Stimulated activated naive B cell treated with anti-CD40 and anti-IgM and Interleukin-4, amounts not matched to agents 10 μg/mL and 1 μg/mL and 100 μg/mL, for 72 hours (primary cell): ENCODE measurements at places on chromosomes 4 and X.
A peak's percentile ranks its signal among the peaks of the same experiment; 100 is the strongest.

- no peak for DNase-seq
- H3K4me3 ChIP-seq: no peak overlapping the region
- H3K36me3 ChIP-seq: no peaks in the 10 kb centered on the region
- peaks cover 21% of the 10 kb centered on the region for H3K27me3 ChIP-seq
- no peak overlapping the region for H3K27ac ChIP-seq
Observed at GRCh38 chrX:15349046-15349445, 13.7 kb upstream of the PIGA start.

DNA sequence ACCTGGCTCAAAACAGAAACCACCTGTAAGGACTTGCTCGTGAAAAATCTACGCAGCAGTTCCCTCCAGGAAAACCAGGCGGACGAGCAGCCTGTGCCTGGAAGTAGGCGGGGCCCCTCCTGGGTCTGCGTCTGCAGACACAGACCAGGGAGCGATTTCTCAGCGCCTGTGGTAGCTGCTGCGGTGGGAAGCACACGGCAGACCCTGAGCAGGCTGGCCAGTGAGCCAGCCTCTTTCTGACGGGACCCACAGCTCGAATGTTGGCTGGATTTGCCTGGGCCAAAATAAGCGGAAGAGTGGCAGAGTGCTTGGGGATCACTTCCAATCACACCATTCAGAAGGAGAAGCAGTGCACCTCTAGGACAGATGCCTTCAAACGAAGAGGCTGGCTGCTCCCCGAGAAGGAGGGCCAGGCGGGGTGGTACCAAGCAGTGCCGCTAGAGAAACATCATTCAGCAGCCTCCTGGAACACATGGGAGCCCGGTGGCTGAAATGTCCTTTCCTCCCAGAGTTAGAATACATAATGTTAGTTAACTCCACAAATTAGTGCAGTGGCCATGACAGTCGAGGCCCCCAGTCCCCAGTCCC is 85.9 kb downstream of the GATB start:
- H3K27ac ChIP-seq: no peak overlapping the region
- no peak overlapping the region for H3K4me3 ChIP-seq
- peaks cover 41% of the 10 kb centered on the region for H3K36me3 ChIP-seq
- H3K27me3 ChIP-seq: no peaks in the 10 kb centered on the region

GRCh38 chrX:106698693-106699092 is 27.8 kb upstream of the RNF128 start:
- H3K4me1 ChIP-seq: no peaks in the 10 kb centered on the region
- H3K27me3 ChIP-seq: peaks cover 19% of the 10 kb centered on the region
- H3K4me3 ChIP-seq: no peak overlapping the region
- no peak overlapping the region for H3K27ac ChIP-seq

- peaks cover 13% of the 10 kb centered on the region for H3K36me3 ChIP-seq
- no peak for DNase-seq
- H3K27me3 ChIP-seq: no peaks in the 10 kb centered on the region
- H3K4me3 ChIP-seq: no peak overlapping the region
- peaks cover 10% of the 10 kb centered on the region for H3K4me1 ChIP-seq
Observed at GRCh38 chr4:2546286-2546823, 9.9 kb downstream of the FAM193A start.

- no peaks in the 10 kb centered on the region for H3K27me3 ChIP-seq
- H3K36me3 ChIP-seq: peaks cover 14% of the 10 kb centered on the region
- H3K4me3 ChIP-seq: no peak overlapping the region
- peaks cover 12% of the 10 kb centered on the region for H3K4me1 ChIP-seq
Observed at GRCh38 chr4:141711211-141711610, 74.8 kb downstream of the IL15 start.

- H3K36me3 ChIP-seq: no peaks in the 10 kb centered on the region
- no peak overlapping the region for H3K27ac ChIP-seq
- H3K4me3 ChIP-seq: no peak overlapping the region
- H3K4me1 ChIP-seq: peaks cover 6% of the 10 kb centered on the region
- H3K27me3 ChIP-seq: no peaks in the 10 kb centered on the region
Observed at GRCh38 chrX:17525762-17526555, 151.0 kb downstream of the NHS start.

DNA sequence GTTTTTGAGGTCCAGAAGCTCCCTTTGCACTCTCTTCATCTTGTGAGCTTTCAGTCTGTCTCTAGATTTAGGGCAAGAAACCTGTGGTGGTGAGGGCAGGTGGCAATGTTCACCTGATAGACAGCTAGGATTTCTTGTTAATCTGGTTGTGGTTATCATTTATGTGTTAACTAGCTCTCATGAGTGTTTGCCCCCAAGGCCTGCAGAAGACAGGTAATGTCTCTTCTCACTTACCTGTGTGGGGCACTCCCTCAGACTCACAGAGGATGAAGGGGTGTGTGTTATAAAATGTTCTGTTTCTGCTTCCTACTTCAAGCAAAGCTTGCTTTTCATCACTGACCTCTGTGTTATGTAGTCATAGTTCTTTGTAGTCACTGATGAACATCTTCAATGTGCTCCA is 17.8 kb downstream of the EGF start:
- no peak overlapping the region for H3K4me3 ChIP-seq
- H3K27ac ChIP-seq: no peak overlapping the region
- H3K36me3 ChIP-seq: no peaks in the 10 kb centered on the region
- H3K27me3 ChIP-seq: peaks cover 2% of the 10 kb centered on the region

DNA sequence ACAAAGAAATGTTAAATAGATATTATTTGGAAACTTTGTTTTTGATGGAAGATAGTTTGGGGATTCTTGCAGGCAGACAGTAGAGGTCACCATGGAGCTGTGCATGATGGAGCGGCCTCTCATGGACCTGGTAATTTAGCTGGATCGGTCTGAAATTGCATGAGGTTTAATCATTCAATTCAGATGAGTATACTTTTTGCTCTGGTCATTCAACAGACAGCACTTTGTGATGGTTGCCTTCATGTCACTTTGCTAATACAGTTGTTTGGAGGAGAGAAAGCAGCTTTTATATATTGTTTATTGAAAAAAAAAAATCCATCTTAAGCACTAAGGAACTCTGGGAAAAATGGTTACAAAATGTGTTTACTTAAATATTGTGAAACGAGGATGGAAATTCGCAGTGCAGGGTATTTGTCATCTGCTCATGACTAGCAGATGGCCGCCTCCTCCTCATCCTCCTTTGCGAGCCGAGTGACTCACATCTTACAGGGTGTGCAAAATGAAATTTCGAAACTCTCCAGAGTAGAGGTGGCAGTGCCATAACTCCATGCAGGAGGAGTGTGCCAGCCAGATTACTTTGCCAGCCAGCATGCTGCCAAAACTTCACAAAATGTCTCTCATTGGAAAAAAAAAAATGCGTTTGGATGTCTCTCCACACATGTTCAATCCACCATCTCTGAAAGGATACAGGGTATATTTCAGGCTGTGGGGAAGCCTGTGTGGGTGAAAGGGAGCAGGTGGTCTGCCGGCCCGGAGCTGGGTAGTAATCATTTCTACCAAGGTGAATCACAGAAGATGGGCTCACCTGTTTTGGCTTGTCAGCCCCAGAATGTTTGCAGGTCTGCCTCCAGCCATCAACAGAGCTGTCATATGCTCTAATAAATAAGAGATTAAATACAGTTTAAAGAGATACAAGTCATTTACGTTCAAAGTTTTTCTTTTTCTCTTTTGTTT is 314.9 kb upstream of the DIPK2B start:
- no peaks in the 10 kb centered on the region for H3K36me3 ChIP-seq
- no peaks in the 10 kb centered on the region for H3K27me3 ChIP-seq
- no peak overlapping the region for H3K27ac ChIP-seq
- no peak overlapping the region for H3K4me3 ChIP-seq
- no peaks in the 10 kb centered on the region for H3K4me1 ChIP-seq

- no peak overlapping the region for H3K4me3 ChIP-seq
- no peak for DNase-seq
- H3K27me3 ChIP-seq: peaks cover 18% of the 10 kb centered on the region
- no peaks in the 10 kb centered on the region for H3K4me1 ChIP-seq
- no peaks in the 10 kb centered on the region for H3K36me3 ChIP-seq
Observed at GRCh38 chr4:82069883-82070638, 303.7 kb downstream of the HNRNPD start.

DNA sequence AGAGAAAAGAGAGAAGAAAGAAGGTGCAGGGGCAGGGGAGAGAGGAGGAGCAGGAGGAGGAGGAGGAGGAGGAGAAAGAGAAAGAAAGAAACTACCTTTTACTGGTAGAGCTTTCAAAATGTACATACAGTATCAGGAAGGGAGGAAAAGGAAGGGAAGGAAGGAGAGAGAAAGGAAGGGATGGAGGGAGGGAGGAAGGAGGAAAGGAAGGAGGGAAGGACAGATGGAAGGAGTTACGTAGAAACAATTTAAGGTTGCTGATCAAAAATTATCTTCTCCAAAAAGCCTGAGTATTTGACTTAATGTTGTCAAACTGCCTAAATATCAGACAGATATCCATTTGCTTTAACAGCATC is 13.4 kb downstream of the TBC1D9 start:
- no peak for DNase-seq
- H3K36me3 ChIP-seq: peaks cover 10% of the 10 kb centered on the region
- H3K27me3 ChIP-seq: no peaks in the 10 kb centered on the region
- H3K27ac ChIP-seq: peak overlapping the region; percentile 94

DNA sequence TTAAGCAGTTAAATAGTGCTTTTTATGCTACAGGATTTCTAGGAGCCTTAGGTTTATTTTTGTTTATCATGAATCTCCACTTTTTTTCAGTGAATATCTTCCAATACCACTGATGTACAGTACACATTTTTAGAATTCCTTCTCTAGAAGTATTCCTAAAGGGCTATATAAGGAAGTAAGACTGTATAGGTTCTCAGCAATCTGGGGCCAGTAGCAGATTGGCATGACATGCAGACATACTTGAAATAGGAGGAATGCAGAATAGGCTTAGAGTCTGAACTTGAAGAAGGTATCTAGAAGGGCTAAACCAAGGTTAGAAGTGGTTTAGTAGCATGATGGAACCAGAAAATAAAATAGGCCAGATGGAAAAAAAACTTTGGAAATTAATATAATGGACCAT is 29.8 kb downstream of the HEPH start:
- no peaks in the 10 kb centered on the region for H3K27me3 ChIP-seq
- H3K27ac ChIP-seq: no peak overlapping the region
- H3K36me3 ChIP-seq: no peaks in the 10 kb centered on the region
- no peak for DNase-seq
- H3K4me1 ChIP-seq: peaks cover 3% of the 10 kb centered on the region
- no peak overlapping the region for H3K4me3 ChIP-seq

DNA sequence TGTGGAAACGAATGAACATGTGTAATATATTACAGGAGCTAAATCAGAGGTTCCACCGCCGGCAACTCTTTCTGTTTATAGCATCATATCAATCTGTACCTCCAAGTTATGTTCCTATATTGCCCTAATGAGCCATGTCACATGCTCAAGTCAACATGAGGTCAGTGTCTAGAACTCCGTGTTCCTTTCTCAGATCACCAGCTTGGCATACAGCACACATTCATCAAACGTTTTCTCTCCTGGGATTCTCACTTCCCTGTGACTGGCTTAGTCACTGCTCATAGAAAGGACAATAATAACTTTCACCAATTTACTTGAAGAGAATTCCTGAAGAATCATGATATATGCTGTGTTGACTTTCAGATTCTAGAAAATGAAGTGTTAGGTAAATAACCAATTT is 532.0 kb upstream of the SPANXN1 start:
- DNase-seq: no peak
- no peak overlapping the region for H3K27ac ChIP-seq
- no peak overlapping the region for H3K4me3 ChIP-seq
- H3K4me1 ChIP-seq: no peaks in the 10 kb centered on the region
- H3K36me3 ChIP-seq: no peaks in the 10 kb centered on the region

GRCh38 chrX:21963269-21963668 is 22.8 kb downstream of the SMS start:
- peaks cover 9% of the 10 kb centered on the region for H3K36me3 ChIP-seq
- no peak overlapping the region for H3K27ac ChIP-seq
- H3K4me3 ChIP-seq: no peak overlapping the region
- no peaks in the 10 kb centered on the region for H3K27me3 ChIP-seq

GRCh38 chr4:119493419-119493818 is 135.2 kb downstream of the PDE5A start:
- DNase-seq: no peak
- peaks cover 5% of the 10 kb centered on the region for H3K36me3 ChIP-seq
- no peak overlapping the region for H3K4me3 ChIP-seq
- H3K4me1 ChIP-seq: no peaks in the 10 kb centered on the region

- H3K27ac ChIP-seq: no peak overlapping the region
- no peak for DNase-seq
- H3K4me3 ChIP-seq: no peak overlapping the region
- H3K27me3 ChIP-seq: no peaks in the 10 kb centered on the region
- no peaks in the 10 kb centered on the region for H3K4me1 ChIP-seq
Observed at GRCh38 chrX:83916525-83916924, 55.6 kb downstream of the CYLC1 start.

DNA sequence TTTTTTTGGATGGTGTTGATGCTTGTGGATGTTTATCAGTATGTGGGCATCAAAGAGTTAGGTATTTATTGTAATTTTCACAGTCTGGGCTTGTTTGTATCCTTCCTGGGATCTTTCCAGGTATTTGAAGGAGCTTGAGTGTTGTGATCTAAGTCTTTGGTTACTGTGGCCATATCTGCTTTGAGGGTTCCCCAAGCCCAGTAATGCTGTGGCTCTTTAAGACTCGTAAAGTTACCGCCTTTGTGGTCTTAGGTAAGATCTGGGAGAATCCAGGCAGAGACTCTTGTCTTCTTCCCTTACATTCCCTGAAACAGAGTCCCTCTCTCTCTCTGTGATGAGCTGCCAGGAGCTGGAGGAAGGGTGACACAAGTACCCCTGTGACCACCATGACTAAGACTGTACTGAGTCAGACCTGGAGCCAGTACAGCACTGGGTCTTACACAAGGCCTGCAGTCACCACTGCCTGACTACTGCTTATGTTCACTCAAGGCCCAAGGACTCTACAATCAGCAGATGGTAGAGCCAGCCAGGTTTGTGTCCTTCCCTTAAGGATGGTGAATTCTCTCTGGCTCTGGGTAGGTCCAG is 62.2 kb downstream of the FMR1NB start:
- H3K27ac ChIP-seq: no peak overlapping the region
- H3K4me3 ChIP-seq: no peak overlapping the region
- H3K36me3 ChIP-seq: no peaks in the 10 kb centered on the region
- no peak for DNase-seq
- no peaks in the 10 kb centered on the region for H3K27me3 ChIP-seq

GRCh38 chr4:22202246-22202974 is 253.8 kb upstream of the KCNIP4 start:
- no peak overlapping the region for H3K27ac ChIP-seq
- DNase-seq: no peak
- H3K4me1 ChIP-seq: no peaks in the 10 kb centered on the region
- no peaks in the 10 kb centered on the region for H3K36me3 ChIP-seq
- H3K4me3 ChIP-seq: no peak overlapping the region

DNA sequence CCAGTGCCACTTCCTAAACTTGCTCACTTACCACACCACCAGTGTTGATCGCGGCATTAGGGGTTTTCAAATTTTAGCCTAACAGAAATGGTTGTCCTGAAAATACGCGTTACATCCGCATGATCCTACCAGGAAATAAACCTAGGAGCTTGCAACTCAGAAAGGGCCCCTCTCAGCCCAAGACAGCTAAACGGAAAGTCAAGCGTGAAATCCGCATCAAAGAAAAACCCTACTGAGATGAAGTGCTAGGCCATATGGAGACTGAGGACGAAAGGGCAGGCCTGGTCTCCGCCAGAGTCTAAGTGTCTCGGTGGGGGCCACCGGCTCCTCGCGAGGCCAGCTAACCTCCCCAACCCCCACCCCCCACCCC is 626 bp downstream of the YTHDC1 start:
- no peaks in the 10 kb centered on the region for H3K27me3 ChIP-seq
- H3K4me1 ChIP-seq: peaks cover 37% of the 10 kb centered on the region
- peak; percentile 6 for DNase-seq
- H3K27ac ChIP-seq: peak overlapping the region; percentile 98
